ENCODE measurements at places on chromosomes 16 and 17.

DNA sequence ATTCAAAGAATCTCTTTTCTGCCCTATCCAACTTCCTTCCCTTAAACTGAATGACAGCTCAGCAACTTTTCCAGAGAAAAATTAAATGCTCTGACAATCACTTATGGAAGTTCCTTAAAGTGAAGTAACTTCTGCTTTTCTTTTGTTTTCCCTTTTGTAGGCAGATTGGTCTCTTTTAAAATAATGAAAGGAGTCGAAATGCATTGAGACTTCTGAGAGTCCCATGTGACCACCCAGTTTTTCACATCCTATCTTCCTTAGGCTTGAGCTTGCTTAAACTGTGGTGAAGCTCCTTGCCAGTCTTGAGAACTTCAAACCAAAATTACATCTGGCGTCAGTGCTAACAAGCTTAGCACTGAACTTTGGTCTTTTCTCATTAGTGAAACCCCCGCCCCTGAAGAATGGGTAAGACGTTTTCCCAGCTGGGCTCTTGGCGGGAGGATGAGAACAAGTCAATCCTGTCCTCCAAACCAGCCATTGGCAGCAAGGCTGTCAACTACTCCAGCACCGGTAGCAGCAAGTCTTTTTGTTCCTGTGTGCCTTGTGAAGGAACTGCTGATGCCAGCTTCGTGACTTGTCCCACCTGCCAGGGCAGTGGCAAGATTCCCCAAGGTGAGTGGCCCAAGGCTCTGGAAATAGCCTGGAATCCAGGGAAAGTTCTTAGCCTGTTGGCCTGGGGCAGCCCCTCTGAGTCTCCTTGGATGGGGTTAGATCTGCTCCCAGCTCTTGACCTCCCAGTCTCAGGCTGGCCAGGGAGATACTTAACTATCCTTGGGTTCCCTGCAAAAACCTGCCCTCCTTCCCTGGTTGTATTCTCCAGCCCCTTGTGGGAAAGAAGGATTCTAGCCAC is 1.2 kb downstream of the TMEM106A start:
- no peak for ATAC-seq

DNA sequence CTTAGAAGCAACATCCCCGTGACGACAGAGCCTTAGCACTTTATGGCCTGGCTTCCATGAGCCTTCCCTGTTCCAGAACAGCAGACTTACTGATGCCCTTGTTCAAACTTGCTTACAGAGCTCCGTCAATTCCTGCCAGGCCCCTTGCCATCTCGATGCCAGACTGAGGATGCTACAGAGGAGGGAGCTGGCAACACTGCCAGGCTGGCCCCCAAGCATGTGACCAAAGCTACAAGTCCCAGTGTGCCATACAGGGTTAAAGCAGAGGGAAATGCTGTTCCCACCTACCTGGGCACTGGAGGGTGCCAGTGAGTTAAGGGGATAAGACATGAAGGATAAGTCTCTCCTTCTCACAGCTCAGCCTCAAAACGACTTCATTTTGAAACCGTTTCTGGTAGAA is 33.5 kb upstream of the SREBF1 start:
- no peak for ATAC-seq

DNA sequence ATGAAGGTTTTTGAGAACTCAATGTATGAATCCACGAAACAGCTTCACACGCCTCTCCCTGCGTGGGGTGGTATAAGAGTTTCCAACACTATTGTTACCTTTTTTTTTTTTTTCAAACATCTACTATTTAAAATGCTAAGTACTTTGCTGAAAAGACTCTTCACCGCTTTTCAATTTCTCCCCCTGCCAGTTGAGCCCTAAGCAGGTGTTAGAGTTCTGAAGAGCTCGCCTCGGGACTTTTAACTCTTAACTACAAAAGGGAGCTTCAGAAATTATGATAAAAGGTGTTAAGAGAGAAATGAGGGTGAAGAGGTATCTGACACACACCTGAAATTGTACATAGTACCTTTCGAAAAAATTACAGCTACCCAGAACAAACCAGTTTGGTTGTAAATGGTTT is 20.9 kb upstream of the PSMD7 start:
- ATAC-seq, result no peak

DNA sequence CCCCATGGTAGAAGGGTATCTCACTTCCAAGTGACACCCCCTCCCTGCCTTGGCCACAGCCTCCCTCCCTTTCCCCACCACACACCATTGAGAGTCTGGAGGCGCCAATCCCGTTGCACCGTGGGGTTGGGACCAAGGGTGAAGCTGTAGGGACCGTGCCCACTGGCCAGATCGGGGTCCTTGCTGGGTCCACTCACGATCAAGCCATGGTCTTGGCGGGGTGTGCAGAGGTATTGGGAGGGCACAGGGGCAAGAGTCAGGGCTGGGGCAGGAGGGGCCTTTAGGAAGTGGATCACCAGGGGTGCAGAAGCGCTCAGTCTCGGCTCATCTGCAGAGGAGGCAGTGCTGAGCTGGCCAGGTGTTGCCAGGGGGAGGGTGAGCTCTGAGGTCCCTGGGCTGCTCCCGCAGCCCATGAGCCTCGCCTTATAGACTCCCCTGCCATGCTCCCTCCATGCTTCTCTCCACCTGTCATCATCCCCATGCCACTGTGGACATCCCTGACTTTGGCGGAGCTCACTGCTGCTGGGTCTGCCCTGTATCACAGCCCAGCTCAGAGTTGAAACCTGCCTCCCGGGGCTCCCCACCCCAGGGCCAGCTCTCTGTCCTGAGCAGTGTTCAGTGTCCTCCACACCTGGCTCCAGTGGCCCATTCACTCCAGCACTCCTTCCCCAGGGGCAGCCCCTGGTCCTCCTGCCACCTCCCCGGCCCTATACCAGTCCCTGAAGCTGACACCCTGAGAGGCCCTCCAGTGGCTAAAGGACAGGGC is 8.3 kb downstream of the CDH16 start:
- ATAC-seq, result no peak

- ATAC-seq, result peak; percentile 90
Measured at GRCh38 chr17:47776330-47777197, 43.5 kb downstream of the TBX21 start.

- no peak for ATAC-seq
Measured at GRCh38 chr16:31138621-31139578, 3.4 kb upstream of the PRSS8 start.

DNA sequence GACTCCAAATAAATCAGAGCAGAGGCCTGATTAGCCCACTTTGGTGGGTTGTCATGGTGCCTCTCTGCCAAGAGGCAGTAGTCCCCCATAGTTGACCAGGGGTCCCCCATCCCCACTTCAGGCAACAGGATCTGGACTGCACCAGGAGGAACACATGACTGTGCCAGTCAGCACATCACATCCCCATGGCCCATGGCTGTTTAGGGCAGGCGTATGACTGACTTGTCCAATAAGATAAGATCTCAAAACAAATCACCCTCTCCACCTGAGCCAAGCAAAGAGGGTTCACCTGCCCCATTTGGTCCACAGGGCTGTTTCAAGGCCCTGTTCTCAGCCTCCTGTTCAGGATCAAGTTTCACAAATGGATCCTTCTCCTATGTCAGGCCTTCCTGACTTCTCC is 93.3 kb downstream of the C16orf78 start:
- no peak for ATAC-seq

GRCh38 chr17:8463099-8463498 is 27.4 kb downstream of the NDEL1 start:
- no peak for ATAC-seq

GRCh38 chr16:86297866-86298757 is 212.2 kb upstream of the FOXF1 start:
- ATAC-seq, result peak; percentile 53

DNA sequence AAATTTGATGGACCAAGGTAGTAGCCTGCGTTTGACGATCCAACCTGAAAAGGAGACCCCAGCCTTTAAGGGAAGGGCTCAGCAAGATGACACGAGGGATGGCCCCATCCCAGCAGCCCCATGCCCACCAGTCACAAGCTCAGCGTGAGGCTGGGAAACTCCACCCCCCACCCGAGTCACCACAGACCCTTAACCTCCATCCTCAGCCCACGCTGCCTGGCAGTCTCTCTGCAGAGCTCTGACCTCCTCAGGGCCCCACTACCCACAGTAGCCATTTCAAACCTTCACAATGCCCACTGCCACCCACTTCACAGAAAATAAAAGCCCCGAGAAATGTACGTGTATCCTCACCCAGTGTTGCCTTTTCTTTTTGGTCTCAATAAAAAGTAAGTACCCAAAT is 18.7 kb downstream of the USP36 start:
- no peak for ATAC-seq

GRCh38 chr16:77596261-77596660 is 126.1 kb upstream of the NUDT7 start:
- ATAC-seq, result peak; percentile 67

- ATAC-seq, result no peak
Measured at GRCh38 chr17:4219241-4219640, 44.5 kb downstream of the ANKFY1 start.

DNA sequence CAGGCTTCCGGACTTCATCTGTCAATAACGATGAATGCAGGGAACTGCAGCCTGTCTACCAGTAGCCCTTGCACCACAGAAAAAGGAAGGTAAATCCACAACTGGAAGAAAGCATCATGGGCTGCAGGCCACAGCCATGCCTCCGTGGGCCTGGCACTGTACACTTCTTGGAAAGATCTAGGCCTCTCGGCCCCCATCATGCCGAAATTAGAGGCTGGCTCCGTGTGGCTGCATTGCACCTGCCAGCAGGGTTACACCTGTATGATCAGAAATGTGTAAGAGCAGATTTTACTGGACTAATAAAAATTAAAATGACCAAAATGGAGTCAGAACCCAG is 52.2 kb downstream of the SDK2 start:
- ATAC-seq, result no peak

DNA sequence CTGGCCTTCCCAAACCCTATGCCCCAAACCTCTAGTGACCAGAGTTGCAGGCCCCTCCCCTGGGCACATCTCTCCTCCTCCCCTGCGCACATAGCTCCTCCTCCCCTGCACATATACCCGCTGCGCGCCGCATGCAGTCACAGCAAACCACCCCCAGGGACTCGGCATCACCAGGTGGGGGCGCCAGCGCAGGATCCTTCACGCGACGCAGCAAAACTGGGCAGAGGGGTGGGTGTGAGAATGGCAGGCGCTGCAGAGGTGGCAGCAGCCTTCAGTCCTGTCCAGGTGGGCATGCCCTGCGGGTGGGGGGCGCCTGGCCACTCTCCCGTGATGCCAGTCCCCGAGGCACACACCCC is 5.6 kb downstream of the CORO6 start:
- peak; percentile 28 for ATAC-seq

DNA sequence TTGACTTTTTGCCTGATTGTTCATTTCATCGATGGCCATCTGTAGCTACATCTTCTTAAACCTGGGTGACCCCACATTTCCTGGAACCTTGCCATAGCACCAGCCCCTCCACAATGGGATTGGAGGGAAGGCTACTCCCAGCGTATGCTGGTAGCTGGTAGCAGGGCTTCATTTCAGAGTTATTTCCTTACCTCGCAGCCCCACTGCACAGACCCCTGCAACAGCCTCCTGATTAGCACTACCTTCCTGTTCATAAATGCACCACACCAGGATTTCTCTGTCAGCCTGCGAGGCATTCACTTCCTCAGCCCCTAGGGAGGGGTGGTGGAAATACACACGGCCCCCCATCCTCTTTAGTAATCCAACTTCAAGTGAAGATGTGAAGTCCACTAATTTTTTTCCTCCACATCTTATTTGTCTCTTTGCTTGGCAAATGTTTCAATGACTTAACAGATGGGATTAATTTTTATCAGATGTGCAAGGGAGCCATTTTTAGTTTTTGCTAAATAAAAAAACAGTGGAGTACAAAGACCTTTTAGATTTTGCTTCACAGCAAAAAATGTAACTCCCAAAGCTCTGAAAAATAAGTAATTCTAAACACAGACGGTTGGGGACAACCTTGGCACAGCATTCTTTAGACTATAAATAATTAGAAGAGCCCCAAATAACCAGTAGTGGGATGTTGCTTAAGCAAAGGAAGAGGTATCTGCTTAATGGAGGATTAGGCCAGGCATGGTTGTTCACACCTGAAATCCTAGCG is 76.6 kb downstream of the CLEC16A start:
- ATAC-seq, result no peak

DNA sequence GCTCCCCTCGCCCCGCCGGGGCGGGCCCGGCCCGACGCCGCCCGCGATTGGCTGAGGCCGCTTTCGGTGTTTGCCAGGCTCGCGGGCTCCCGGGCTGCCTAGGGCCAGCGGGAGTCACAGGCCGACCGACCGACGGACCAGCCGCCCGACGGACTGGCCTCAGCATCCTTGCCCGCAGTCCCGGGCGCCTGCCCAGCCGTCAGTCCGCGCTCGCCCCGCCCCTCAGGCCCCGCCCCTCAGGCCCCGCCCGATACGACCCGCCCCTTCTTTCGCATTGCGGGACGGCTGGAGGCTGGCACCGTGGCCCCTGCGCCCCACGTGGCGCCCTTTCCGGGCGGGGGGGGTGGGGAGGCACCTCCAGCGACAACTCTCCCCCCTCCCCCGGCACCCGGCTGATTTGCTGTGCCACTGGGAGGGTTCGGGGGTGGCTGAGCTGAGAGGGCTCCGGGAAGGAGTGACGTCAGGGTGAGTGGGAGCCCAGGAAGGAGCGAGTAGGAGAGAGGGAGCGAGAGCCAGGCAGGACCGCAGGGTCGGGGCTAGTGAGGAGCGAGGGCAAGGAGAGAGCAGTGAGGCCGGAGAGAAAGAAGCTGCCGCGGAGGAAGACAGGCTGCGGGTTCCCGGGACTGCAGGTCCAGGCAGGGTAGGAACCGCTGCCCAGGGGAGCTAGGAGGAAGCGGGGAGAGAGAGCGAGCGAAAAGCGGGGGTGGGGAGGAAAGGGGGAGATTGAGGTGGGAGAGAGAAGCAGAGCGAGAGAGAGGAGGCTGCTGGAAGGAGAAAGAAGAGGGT is at the start of gene ASPHD1:
ASPHD1 (plus strand) TSS at position 387 of the 786 bp plus-strand sequence. CDS start 484 bp downstream, outside the sequence.
- ATAC-seq, result peak; percentile 82

Measured in motor neuron (in vitro differentiated cells).